ENCODE measurements at places on chromosomes 1 and 21.
A peak's percentile ranks its signal among the peaks of the same experiment; 100 is the strongest.

- DNase-seq: peak; percentile 97
Measured at GRCh38 chr1:220272047-220272840, at the start of gene RAB3GAP2. RAB3GAP2 (minus strand) TSS chr1:220272453; CDS start chr1:220272337, 116 bp downstream.

- no peak for DNase-seq
Measured at GRCh38 chr1:168933141-168933805, 173.2 kb upstream of the ATP1B1 start.

GRCh38 chr21:37136261-37136660 lies 63.2 kb downstream of the TTC3 start:
- no peak for DNase-seq

GRCh38 chr21:32648165-32648564 lies 36.0 kb upstream of the CFAP298 start:
- no peak for DNase-seq

DNA sequence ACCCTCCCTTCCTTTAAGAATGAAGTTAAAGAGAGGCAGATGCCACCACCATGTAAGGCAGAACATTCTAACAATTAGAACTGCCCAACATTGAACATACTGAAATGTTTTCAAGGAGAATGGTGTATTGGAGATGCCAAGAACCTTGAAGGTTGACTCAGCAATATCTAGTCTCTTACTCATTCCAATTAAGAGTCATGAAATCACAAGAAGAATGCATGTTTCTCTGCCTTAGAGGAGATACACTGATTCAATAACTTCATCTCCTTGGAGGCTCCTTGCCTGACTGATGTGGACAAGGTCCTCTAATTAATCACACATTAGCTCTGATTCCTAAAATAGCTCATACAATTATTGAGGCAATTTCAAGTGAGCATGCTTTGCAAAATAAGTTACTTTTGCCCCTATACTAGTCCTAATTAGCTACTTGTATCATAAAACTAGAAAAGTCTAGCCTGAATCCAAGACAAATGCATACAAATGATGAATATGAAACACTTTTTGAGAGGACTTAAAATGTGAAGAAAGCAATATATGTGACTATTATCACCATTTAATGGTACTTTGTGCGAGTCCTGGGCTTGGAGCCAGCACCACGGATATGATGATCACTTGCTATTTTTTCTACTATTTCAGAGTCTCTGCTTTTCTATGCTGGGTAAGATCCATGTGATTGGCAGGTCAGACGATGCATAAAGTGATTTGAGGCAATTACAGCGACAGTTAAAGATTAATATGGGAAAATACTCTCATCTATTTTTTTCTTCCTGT lies 114.5 kb downstream of the DSCAM start:
- no peak for DNase-seq

- no peak for DNase-seq
Measured at GRCh38 chr1:91091812-91092211, 70.0 kb upstream of the ZNF644 start.

DNA sequence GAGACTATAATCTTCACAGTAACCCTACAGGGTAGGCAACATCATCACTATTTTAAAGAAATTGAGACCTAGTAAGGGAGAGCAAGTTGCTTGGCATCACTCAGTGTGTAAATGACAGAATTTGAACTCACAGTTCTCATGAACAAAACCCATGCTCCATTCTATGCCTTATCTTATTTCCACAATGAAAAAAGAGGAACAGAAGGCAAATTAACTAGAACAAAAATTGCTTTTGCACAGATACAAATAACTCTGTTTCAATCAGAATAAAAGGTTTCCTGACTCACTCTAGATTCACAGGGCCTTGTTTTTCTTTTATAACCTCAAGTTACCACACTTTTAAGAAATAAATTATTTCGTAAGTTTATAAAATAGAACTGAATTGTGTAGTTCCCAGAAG lies 90.1 kb downstream of the UCHL5 start:
- no peak for DNase-seq

DNA sequence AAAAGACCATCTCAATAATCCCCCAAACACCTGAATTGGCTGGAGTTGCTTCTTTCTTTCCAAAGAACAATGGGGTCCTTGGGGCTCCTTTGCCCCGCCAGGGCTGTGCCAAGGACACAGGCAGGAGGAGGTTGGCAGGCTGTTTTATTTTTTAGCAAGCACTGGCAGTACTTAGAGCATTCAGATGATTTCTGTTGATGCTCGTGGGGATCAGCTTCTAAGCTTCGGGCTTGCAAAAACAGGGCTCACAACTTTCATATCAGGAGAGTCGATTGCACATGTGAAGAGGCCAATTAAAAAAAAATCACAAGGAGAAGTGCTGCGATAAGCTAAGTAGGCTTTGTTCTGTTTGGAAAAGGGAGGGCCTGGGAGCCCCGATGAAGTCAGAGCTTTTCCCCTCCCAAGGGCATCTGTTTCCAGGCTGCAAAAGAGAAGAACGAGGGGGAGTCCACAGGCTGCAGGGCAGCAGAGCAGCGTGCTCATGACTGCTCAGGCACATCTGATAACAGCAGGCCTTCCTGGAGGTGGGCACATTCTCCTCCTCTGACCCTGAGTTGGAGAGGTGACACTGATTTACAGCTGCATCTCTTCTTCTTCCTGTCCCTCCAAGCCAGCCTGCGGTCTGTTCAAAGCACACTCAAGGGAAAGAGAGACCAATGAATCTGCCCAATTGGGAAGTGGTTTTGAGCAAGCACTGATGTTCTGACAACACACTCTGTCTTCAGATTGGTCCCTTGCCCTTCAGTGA lies 27.3 kb upstream of the BCAR3 start:
- no peak for DNase-seq

- DNase-seq: no peak
Measured at GRCh38 chr1:64616039-64616438, 128.8 kb upstream of the RAVER2 start.

DNA sequence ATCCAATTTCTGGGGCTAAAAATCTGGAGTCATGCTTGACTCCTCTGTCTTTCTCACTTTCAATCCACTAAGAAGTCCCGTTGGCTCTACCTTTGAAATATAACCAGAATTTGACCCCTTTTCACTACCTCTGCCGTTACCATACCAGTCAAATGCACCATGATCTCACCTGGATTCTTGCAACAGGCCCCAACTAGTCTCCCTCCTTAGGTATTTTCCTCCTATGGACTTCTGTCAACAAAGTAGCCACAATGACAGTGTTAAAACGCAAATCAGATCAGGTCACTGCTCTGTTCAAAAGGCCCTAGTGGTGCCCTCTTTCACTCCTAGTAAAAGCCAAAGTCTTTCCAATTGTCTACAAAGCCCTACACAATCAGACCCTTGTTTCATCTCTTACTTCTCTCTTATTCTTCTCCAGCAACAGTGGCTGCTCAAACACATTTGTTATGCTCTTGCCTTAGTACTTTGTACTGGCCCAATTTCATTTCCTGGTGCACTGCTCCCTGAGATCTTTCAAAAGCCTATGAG lies 35.7 kb upstream of the AGL start:
- DNase-seq: no peak

DNA sequence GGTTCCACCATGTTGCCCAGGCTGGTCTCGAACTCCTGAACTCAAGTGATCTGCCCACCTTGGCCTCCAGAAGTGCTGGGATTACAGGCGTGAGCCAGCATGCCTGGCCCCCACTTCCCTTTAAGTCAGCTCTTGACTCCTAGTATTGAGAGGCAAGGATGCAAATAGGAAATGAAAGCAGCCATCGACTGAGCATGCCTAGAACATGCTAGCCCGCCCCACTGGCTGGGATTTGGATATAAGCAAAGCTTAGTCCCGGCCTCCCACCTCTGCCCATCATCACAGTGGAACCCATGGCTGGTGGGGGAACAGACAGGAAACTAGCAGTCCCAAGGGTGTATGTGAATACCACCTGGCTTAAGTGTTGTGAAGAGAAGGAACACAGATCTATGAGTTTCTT lies 10.5 kb downstream of the C1orf167 start:
- DNase-seq: no peak

DNA sequence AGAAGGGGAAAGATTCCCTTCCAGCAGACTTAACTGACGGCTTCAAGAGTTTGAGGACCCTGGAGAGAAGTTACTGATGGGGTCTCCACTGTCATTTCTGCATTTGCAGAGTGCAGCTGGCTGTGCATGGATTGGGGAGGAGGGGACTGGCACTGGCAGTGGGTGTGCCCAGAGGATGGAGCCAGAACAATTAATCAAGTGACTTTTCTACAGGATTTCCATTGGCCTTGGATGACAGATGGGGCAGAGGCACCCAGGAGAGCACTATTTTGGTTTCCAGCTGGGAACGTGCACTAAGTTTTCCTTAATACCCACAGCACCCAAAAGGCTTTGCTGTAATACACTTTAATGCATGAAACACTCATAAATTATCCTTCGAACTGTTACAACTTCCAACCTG lies 1.3 kb downstream of the NGF start:
- DNase-seq: no peak

GRCh38 chr1:53316424-53316765 lies 11.5 kb downstream of the LRP8 start:
- DNase-seq: no peak

DNA sequence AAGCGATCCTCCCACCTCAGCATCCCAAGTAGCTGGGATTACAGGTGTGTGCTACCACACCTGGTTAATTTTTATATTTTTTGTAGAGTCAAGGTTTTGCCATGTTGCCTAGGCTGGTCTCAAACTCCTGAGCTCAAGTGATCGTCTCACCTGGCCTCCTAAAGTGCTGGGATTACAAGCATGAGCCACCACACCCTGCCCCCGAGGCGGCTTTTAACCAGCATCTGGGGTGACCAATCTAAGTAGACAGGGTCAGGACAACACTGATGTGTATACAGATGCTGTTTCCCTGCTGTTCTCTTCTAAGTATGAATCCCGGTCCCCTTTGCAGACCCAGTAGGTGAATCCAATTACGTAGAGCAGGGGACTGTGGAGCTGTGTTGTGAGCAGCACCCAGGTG lies 23.9 kb downstream of the THAP3 start:
- DNase-seq: no peak

GRCh38 chr1:112558634-112559033 lies 49.9 kb downstream of the WNT2B start:
- no peak for DNase-seq

- DNase-seq: no peak
Measured at GRCh38 chr1:149942885-149943284, 6.2 kb upstream of the MTMR11 start.

DNA sequence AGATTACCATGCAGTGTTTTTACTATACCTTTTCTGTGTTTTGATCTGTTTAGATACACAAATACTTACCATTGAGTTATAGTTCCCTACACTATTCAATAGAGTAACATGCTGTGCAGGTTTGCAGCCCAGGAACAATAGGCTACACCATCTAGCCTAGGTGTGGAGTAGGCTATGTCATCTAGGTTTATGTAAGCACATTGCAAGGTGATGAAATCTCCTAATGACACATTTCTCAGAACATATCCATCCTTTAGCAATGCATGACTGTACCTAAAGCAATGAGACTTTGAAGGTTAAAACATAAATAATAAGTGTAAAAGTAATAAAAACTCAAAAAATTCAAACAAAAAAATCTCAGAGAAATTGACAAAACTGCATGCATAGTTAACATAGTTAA lies 358.6 kb downstream of the USH2A start:
- DNase-seq: no peak

GRCh38 chr1:31198150-31198549 lies 41.5 kb downstream of the NKAIN1 start:
- no peak for DNase-seq

- no peak for DNase-seq
Measured at GRCh38 chr1:154454386-154455120, 47.5 kb upstream of the TDRD10 start.

GRCh38 chr1:201074018-201074417 lies 38.2 kb downstream of the CACNA1S start:
- DNase-seq: no peak

DNA sequence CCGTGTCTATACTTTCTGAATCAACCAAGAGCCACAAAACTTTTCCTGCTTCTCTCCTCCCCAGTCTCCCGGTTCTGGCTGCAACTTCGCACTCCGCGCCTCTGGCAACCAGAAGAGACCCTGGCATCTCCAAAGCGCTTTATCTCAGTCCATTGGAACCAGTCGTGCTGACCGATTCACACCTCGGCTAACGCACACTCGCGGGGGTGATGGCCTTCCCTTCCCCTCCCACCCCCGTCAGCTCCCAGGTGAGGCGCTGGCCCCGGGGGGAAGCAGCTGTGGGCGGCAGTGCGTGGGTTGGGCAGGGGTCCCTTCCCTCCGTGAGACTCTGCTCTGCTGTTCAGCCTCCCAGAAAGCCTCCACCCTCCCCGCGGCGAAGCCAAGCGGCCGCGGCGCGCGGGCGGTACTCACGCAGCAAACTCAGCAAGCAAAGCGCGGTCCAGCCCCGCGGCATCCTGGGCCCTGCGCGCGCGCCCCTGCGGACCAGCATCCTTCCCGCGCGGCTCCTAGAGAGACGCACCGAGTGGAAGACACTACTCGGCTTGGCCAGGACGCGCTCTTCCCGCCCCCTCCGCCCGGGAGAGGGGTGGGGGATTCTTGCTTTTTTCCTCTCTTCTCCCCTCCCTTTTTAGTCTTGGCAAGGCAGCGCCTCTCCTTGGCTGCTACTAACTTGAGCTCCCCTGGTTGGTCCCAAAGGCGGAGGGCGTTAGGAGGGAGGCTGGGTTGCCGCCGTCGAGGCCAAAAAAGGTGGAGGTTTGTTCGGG lies at the start of gene CD34:
Gene CD34, minus strand, starts transcription at position 535 of the 764 bp plus-strand sequence. Its CDS starts 45 bp downstream, at position 490.
- no peak for DNase-seq

GRCh38 chr1:43705982-43706597 lies 1.2 kb upstream of the ST3GAL3 start:
- DNase-seq: no peak

- DNase-seq: no peak
Measured at GRCh38 chr1:44757420-44757819, 17.8 kb downstream of the KIF2C start.
